ENCODE measurements at places on chromosomes 6 and 20. TPM values are rescaled to one million over a fixed set of nuclear protein-coding genes. Genes with fewer than 3 reads are reported as not detected.

The CDH26 gene
- 0.47 TPM for total RNA-seq

The TGM2 gene
- total RNA-seq: 401 TPM

The CRISP2 gene
- total RNA-seq: not detected

The BPIFA1 gene
- not detected for total RNA-seq

The TMC2 gene
- not detected for total RNA-seq

The PGM3 gene
- total RNA-seq: 80.2 TPM

The PM20D2 gene
- 5.1 TPM for total RNA-seq

The SLC26A8 gene
- total RNA-seq: under 0.01 TPM

The ADGRF4 gene
- total RNA-seq: under 0.01 TPM

The ZNF831 gene
- total RNA-seq: under 0.01 TPM

The CST3 gene
- 284 TPM for total RNA-seq

The ESR1 gene
- total RNA-seq: not detected

The MBOAT1 gene
- total RNA-seq: 22.0 TPM

The HS3ST5 gene
- not detected for total RNA-seq

The MCCD1 gene
- not detected for total RNA-seq

The ACTL10 gene
- 2.2 TPM for total RNA-seq

The OR12D2 gene
- not detected for total RNA-seq

The NNAT gene
- total RNA-seq: 0.23 TPM

The CHRNA4 gene
- total RNA-seq: not detected

The C6orf163 gene
- total RNA-seq: 1.0 TPM

The RPL10A gene
- total RNA-seq: 2,039 TPM

The DEFB121 gene
- not detected for total RNA-seq

The C20orf202 gene
- not detected for total RNA-seq

The RRAGD gene
- 0.51 TPM for total RNA-seq

The TASP1 gene
- 9.7 TPM for total RNA-seq

The LAMA4 gene
- 842 TPM for total RNA-seq

The ADGRB3 gene
- not detected for total RNA-seq

The HNF4A gene
- not detected for total RNA-seq

The SPATA25 gene
- 1.0 TPM for total RNA-seq

The FAM217A gene
- not detected for total RNA-seq

The HLA-DRA gene
- total RNA-seq: not detected

The FHL5 gene
- not detected for total RNA-seq

The TGM3 gene
- not detected for total RNA-seq

The SLC17A4 gene
- total RNA-seq: not detected

The NANP gene
- total RNA-seq: 9.2 TPM

The FOXF2 gene
- not detected for total RNA-seq

The SLC24A3 gene
- not detected for total RNA-seq

The CYB5R4 gene
- total RNA-seq: 2.9 TPM

The GSS gene
- total RNA-seq: 73.7 TPM

The CEBPB gene
- 18.4 TPM for total RNA-seq

The ARG1 gene
- not detected for total RNA-seq
